Adrenal gland (tissue), 19 donors: ENCODE measurements at places on chromosomes 12 and 14. TPM values are rescaled to one million over a fixed set of nuclear protein-coding genes. Genes with fewer than 3 reads are reported as not detected.

Gene RHOJ
- 2.8 TPM for total RNA-seq

GRCh38 chr12:113241191-113242025 is 20.1 kb downstream of the TPCN1 start:
- H3K27ac ChIP-seq: peak overlapping the region; percentile 56
- DNase-seq: no peak
- H3K27me3 ChIP-seq: no peaks in the 10 kb centered on the region
- peaks cover 29% of the 10 kb centered on the region for H3K36me3 ChIP-seq
- H3K4me3 ChIP-seq: no peak overlapping the region
- peaks cover 85% of the 10 kb centered on the region for H3K4me1 ChIP-seq

DNA sequence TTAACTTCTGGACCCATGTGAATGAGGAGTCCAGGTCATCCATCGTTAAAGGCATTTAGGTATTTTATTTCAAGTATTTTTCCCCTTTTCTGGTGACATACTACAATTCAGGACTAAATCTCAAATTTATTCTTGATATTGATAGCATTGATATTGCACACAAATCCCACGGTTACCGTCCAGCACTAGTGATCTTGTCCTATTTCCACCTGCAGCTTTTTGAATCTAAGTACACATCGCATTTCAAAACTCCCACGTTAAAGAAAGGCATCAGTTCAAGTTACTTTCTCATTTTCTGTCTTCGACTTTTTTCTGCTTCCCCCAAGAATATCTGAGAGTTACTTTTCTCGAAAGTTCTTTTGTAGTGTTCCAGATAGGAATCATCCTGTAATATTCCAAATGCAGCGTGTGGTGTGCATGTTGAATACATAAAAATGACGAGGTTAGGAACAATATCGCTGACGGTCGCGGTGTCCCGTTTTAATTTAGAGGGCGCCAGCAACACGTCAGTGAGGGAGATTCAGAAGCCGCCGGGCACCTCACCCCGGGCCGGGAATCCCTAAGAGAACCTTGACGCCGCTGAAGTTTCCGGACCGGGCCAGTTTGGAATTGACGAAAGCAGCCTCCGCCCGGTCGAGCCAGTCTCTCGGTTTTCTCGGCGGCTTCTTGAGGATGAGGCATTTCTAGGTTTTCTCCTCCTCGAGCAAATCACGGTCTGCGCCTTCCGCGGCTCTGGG is 569 bp upstream of the RGS6 start:
- H3K4me3 ChIP-seq: peak overlapping the region; percentile 42
- DNase-seq: no peak

Gene CLEC1A
- 4.2 TPM for total RNA-seq

DNA sequence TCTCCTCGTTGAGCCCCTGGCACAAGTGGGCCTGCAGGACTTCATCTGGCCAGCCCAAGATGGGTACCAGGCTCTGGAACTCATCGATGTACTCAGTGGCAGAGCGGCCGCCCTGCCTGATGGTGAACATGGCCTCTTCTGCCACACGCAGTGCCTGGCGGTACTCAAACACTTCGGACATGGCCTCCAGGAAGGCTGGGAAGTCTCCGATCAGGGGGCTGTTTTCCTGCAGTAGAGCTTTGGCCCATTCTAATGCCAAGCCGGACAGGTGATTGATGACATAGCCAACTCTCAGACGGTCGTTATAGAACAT is 19.8 kb downstream of the RTL1 start:
- no peaks in the 10 kb centered on the region for H3K36me3 ChIP-seq
- peaks cover 3% of the 10 kb centered on the region for H3K4me1 ChIP-seq
- no peak overlapping the region for H3K4me3 ChIP-seq
- H3K27ac ChIP-seq: no peak overlapping the region
- no peak for DNase-seq
- H3K27me3 ChIP-seq: no peaks in the 10 kb centered on the region

- no peaks in the 10 kb centered on the region for H3K36me3 ChIP-seq
- DNase-seq: no peak
- no peaks in the 10 kb centered on the region for H3K27me3 ChIP-seq
- H3K4me1 ChIP-seq: peaks cover 72% of the 10 kb centered on the region
Measured at GRCh38 chr14:99576304-99576703, 27.7 kb downstream of the CCDC85C start.

Gene LTBP2
- total RNA-seq: 7.3 TPM

Gene TSHR
- total RNA-seq: 5.8 TPM

- no peak overlapping the region for H3K4me3 ChIP-seq
- no peaks in the 10 kb centered on the region for H3K27me3 ChIP-seq
- peaks cover 13% of the 10 kb centered on the region for H3K4me1 ChIP-seq
- peaks cover 69% of the 10 kb centered on the region for H3K36me3 ChIP-seq
- H3K27ac ChIP-seq: no peak overlapping the region
Measured at GRCh38 chr14:73727166-73727565, 13.0 kb upstream of the PNMA1 start.

DNA sequence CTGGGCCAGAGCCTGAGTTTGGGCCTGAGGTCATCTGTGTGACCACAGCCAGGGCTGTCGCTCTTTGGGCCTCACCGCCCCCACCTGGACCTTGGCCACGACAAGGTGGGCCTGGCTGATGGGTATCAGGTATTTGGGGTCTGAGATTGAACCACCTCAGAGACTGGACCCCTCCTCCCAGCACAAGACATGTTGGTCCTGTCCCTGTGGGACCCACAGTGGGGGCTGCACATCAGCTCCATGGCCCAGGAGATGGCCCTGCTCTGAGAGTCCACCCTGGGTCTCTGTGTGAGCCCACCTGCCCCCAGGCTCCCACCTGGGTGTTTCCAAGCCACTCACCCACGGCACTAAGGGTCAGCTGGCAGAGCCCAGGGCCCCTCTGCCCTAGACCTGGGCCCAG is 20.6 kb downstream of the BEGAIN start:
- no peak for DNase-seq
- no peak overlapping the region for H3K27ac ChIP-seq
- H3K27me3 ChIP-seq: peaks cover 24% of the 10 kb centered on the region
- H3K4me1 ChIP-seq: no peaks in the 10 kb centered on the region
- no peaks in the 10 kb centered on the region for H3K36me3 ChIP-seq

Gene CIROP
- total RNA-seq: not detected

GRCh38 chr12:19548834-19549233 is 109.5 kb downstream of the AEBP2 start:
- H3K4me3 ChIP-seq: no peak overlapping the region
- H3K27me3 ChIP-seq: no peaks in the 10 kb centered on the region
- H3K27ac ChIP-seq: no peak overlapping the region
- peaks cover 10% of the 10 kb centered on the region for H3K4me1 ChIP-seq

- no peak overlapping the region for H3K4me3 ChIP-seq
- no peaks in the 10 kb centered on the region for H3K4me1 ChIP-seq
- no peaks in the 10 kb centered on the region for H3K36me3 ChIP-seq
- no peaks in the 10 kb centered on the region for H3K27me3 ChIP-seq
- no peak overlapping the region for H3K27ac ChIP-seq
Measured at GRCh38 chr12:25264862-25265261, 14.1 kb upstream of the KRAS start.

Gene CPM
- total RNA-seq: 60.7 TPM

Gene PDZRN4
- total RNA-seq: 2.3 TPM

- H3K27ac ChIP-seq: no peak overlapping the region
- H3K27me3 ChIP-seq: no peaks in the 10 kb centered on the region
- no peaks in the 10 kb centered on the region for H3K4me1 ChIP-seq
- no peaks in the 10 kb centered on the region for H3K36me3 ChIP-seq
- H3K4me3 ChIP-seq: no peak overlapping the region
Measured at GRCh38 chr12:77189458-77189857, 124.1 kb upstream of the E2F7 start.

Gene RAD9B
- total RNA-seq: 0.39 TPM

- no peaks in the 10 kb centered on the region for H3K27me3 ChIP-seq
- H3K27ac ChIP-seq: no peak overlapping the region
Measured at GRCh38 chr12:89311703-89312293, 40.5 kb downstream of the DUSP6 start.

- DNase-seq: no peak
- H3K4me1 ChIP-seq: no peaks in the 10 kb centered on the region
- H3K36me3 ChIP-seq: no peaks in the 10 kb centered on the region
- no peak overlapping the region for H3K27ac ChIP-seq
- H3K27me3 ChIP-seq: no peaks in the 10 kb centered on the region
Measured at GRCh38 chr12:86712425-86712843, 456.2 kb upstream of the MGAT4C start.

DNA sequence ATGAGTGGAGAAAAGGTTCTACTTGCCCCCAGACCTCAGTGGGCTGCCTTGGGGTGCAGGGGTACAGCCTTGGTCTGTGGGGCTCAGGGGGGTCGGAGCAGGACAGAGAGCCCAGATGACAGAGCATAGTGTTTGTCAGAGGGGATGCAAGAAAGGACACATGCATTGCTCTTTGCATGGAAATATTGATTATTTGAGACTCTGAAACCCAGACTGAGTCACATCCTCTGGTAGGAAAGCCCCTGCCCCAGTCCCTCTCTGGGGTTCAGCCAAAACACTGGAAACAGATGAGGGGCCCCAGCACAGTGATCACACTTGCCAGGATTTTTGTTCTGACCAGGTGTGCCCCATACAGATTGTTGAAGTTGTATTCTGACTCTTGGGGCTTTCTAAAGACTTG is 1094.4 kb downstream of the BCL11B start:
- no peak for DNase-seq
- no peaks in the 10 kb centered on the region for H3K27me3 ChIP-seq
- no peak overlapping the region for H3K27ac ChIP-seq
- no peaks in the 10 kb centered on the region for H3K4me1 ChIP-seq
- no peaks in the 10 kb centered on the region for H3K36me3 ChIP-seq

Gene NRIP2
- 0.87 TPM for total RNA-seq

Gene LIN7A
- 0.35 TPM for total RNA-seq

DNA sequence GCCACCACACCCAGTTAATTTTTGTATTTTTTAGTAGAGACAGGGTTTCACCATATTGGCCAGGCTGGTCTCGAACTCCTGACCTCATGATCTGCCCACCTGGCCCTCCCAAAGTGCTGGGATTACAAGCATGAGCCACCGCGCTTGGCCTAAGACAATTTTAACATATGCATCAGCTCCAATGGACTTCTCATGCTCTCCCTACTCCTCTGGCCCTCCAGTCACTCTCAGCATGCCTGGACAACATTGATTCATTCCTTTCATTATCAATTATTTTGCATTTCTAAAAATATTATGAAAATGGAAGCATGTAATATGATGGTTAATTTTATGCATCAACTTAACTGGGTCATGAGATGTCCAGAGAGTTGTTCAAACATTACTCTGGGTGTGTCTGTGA is 469.1 kb upstream of the TMEM132C start:
- no peaks in the 10 kb centered on the region for H3K4me1 ChIP-seq
- no peak overlapping the region for H3K4me3 ChIP-seq
- H3K27ac ChIP-seq: no peak overlapping the region

Gene DCD
- not detected for total RNA-seq

Gene ARF6
- 41.6 TPM for total RNA-seq

GRCh38 chr14:55867719-55868118 is 250.5 kb upstream of the PELI2 start:
- no peaks in the 10 kb centered on the region for H3K4me1 ChIP-seq
- no peak for DNase-seq
- no peaks in the 10 kb centered on the region for H3K36me3 ChIP-seq
- H3K27me3 ChIP-seq: no peaks in the 10 kb centered on the region

- no peak for DNase-seq
- no peaks in the 10 kb centered on the region for H3K4me1 ChIP-seq
- peaks cover 5% of the 10 kb centered on the region for H3K27me3 ChIP-seq
- no peak overlapping the region for H3K4me3 ChIP-seq
Measured at GRCh38 chr14:76502638-76503037, 126.7 kb downstream of the ESRRB start.

DNA sequence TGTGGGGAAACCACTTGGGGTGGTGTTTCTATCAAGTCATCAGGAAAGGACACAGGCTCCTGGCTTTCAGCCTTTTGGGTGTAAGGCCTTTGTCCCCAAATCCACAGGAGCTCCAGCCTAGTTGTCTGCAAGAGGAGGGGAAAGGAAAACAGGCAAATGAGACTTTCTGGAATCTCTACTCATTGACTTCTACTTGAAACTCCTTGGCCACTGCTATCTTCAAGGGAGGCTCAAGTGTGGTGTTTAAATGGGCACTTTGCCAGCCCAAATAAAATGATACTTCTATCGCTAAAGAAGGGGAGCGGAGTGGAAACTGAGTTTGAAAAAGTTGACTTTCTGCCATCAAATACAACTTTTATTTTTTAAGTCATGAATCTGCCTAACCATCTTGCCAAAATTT is 445.9 kb upstream of the RGS6 start:
- H3K4me3 ChIP-seq: no peak overlapping the region
- H3K4me1 ChIP-seq: no peaks in the 10 kb centered on the region
- no peak overlapping the region for H3K27ac ChIP-seq
- no peaks in the 10 kb centered on the region for H3K36me3 ChIP-seq
- no peak for DNase-seq

Gene REM2
- total RNA-seq: not detected

GRCh38 chr14:29301571-29301970 is 535.0 kb downstream of the FOXG1 start:
- H3K27me3 ChIP-seq: no peaks in the 10 kb centered on the region
- H3K36me3 ChIP-seq: no peaks in the 10 kb centered on the region
- no peaks in the 10 kb centered on the region for H3K4me1 ChIP-seq
- no peak overlapping the region for H3K4me3 ChIP-seq
- no peak for DNase-seq

- no peaks in the 10 kb centered on the region for H3K36me3 ChIP-seq
- no peak for DNase-seq
- peaks cover 4% of the 10 kb centered on the region for H3K27me3 ChIP-seq
Measured at GRCh38 chr12:117294189-117294603, 67.2 kb downstream of the NOS1 start.

DNA sequence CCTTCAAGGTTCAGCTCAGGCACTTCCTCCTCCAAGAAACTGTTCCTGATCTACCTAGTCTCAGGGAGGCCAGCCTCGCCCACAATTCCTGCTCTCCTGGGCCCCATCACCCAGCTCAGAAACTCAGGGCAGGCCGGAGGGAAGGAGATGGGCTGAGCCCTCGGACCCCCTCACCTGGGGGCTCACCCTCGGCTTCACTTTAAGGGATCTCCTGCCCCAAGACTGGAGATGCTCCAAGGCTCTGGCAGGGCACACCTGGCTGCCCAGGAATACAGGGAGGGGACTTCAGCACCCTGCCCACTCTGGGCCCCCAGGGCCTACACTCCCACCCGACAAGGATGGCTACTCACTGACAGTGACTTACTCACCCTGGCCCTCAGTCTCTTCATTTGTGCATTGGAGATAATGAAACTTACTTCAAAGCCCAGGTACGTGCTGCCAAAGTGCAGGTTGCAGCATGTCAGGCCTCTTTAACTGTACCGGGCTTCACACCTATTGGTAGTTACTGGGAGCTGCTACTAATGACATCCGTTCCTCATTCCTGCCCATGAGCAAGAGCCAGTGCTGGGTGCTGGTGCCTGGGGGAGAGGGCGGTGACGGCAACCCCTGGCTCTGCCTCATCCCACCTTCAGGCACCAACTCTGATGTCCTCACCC is 21.0 kb upstream of the PPP1R13B start:
- no peak overlapping the region for H3K4me3 ChIP-seq
- no peak for DNase-seq
- H3K36me3 ChIP-seq: no peaks in the 10 kb centered on the region
- peaks cover 5% of the 10 kb centered on the region for H3K4me1 ChIP-seq
- no peaks in the 10 kb centered on the region for H3K27me3 ChIP-seq
- H3K27ac ChIP-seq: peak overlapping the region; percentile 76
